Iris pigment epithelial cell (primary cell): ENCODE measurements at places on chromosomes 2 and 18.

GRCh38 chr18:62118328-62118727 lies 68.5 kb downstream of the PIGN start:
- DNase-seq, result peak; percentile 47

DNA sequence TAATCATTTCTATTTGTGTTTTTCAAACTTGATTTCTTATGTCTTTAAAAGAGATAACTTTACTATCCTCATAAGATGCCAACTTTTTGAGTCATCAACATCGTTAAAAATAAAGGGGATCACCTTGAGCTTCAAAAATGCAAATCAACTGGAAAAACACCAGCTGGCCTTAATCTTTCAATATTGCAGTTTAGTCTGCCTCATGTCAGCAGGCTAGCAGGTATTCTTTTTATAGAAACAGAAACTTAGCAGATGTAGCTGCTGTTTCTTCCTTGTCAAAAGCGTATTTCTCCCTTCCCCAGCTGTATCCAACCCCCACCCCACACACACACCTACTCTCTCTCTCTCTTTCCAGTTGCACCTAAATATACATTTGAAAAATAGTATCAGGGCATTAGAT lies 154.1 kb upstream of the ZNF804A start:
- no peak for DNase-seq

- no peak for DNase-seq
Measured at GRCh38 chr2:165645930-165646831, 147.9 kb downstream of the GALNT3 start.

- peak; percentile 67 for DNase-seq
Measured at GRCh38 chr2:12684471-12684936, 32.2 kb upstream of the TRIB2 start.

GRCh38 chr2:198476007-198476406 lies 671.6 kb downstream of the PLCL1 start:
- no peak for DNase-seq

GRCh38 chr2:72921088-72921851 lies 4.0 kb downstream of the EMX1 start:
- no peak for DNase-seq

- no peak for DNase-seq
Measured at GRCh38 chr2:101879466-101879865, 112.3 kb upstream of the IL1R2 start.

GRCh38 chr2:128980475-128980874 lies 661.8 kb upstream of the HS6ST1 start:
- DNase-seq, result no peak

- no peak for DNase-seq
Measured at GRCh38 chr2:19337202-19337601, 21.2 kb downstream of the OSR1 start.

DNA sequence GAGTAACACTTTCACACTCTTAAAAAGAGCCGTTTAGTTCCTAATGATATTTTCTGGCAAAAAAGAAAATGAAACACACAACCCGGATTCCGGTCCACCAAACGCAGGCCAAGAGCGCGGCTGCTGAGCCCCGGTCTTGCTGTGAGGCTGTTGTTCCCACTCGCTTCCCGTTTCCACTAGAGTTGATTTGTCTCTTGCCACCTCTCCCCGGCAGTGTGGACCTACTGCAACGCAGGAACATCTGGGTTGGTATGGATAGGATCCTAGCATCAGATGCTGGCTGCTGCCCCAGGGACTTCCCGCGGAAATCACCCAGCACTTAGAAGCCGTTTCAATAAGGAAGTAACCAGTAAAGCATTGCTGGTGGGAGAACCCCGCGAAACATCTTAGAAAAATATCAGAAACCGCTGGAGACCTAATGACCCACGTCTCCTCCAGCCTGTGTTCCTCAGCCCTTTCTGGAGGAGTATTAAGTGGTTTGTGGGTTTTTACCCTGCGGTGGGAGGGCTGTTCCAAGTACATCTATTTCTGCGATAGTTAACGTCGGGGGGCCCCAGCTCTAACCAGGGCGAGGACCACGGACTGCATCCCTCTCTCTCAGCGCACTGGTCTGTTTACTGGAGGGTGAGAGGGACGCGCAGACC lies 939 bp downstream of the DOCK10 start:
- peak; percentile 67 for DNase-seq

DNA sequence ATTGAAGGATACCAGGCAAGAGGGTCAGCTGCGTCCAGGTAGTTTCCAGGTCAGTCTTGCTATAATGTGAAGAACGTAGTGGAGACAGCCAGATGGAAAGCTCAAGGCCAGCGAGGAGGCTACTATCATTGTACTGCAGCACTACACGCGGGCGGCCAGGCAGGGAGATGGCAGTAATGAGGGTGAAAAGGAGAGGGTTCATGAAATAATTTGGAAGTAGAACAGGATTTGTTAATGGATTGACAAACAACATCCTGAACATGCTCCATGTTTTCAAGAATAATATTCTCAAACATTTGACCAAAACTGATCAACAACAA lies 17.1 kb downstream of the SPIRE1 start:
- DNase-seq, result no peak

- DNase-seq, result no peak
Measured at GRCh38 chr2:227473122-227473461, 1.1 kb downstream of the AGFG1 start.

DNA sequence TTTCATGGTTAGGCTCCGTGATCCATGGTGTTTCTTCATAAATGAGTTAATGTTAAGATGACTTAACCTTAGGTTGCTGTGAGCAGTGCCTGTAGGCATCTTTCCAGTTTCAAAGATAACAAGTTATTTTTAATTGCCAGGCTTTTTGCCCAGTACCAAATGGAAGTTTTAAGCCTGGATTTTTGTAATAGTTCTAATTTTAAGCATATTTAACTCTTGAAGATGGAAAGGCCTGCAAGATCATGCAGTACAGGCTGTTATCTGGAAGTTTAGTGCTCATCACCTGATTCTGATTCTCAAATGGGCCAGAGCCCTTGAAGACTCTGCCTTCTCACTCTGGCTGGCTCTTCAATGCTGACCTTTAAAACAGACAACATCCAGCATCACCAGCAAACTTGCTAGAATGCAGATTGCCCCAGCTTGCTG lies 141.3 kb downstream of the NCK2 start:
- peak; percentile 68 for DNase-seq

GRCh38 chr2:108323619-108324018 lies 34.9 kb downstream of the SULT1C2 start:
- DNase-seq, result peak; percentile 29

GRCh38 chr18:8754995-8755960 lies 49.9 kb downstream of the MTCL1 start:
- DNase-seq, result peak; percentile 86

GRCh38 chr2:47888581-47889280 lies 17.6 kb downstream of the FBXO11 start:
- peak; percentile 51 for DNase-seq

DNA sequence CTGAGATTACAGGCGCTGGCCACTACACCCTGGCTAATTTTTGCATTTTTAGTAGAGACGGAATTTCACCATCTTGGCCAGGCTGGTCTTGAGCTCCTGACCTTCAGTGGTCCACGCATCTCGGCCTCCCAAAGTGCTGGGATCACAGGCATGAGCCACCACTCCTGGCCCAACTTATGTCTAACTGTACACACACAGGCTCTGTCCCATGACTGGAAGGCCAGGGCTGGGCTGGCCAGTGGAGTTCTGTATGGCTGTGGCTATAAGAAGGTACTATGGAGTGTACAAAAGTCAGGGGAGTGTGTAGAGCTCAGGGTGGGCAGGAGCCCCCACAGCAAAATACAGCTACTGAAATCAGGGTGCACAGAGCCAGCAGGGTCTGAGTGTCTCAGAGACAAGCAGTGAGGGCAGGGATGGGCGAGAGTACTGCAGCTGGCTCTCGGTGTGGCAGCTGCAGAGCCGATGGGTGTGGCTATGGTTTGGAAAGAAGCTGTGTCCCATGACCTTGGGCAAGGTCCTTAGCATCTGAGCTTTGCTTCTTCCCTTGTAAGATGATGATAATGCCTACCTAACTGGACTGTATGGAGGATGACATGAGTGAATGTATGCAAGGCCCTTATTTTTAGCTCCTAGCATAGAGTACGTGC lies 10.4 kb upstream of the MSGN1 start:
- DNase-seq, result no peak

- peak; percentile 29 for DNase-seq
Measured at GRCh38 chr2:239369631-239370161, 31.1 kb downstream of the HDAC4 start.

- DNase-seq, result peak; percentile 55
Measured at GRCh38 chr2:233418761-233419546, 64.7 kb downstream of the DGKD start.

GRCh38 chr2:7899241-7899640 lies 782.6 kb upstream of the ID2 start:
- no peak for DNase-seq

DNA sequence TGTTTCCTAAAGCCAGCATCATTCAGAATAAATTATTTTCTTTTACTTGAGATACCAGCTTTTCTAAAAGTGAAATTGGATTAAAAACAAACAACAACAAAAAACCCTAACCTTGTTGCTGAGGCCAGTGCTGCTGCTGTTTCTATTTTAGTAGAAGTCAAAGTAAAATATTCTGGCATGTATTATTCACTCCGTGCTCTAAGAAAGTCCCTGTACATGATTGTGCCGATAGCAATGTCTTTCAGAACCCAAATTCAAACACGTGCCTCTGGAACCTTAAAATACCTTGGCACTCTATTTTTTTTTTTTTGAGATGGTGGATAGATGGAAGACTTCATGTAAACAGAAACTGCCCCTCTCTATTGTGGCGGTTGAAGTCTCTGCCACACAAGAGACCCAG lies 43.7 kb downstream of the TANC1 start:
- no peak for DNase-seq

GRCh38 chr2:166152064-166152463 lies 24.2 kb upstream of the SCN1A start:
- DNase-seq, result no peak

- peak; percentile 56 for DNase-seq
Measured at GRCh38 chr18:75477900-75478299, 50.4 kb upstream of the SMIM21 start.

GRCh38 chr2:33518200-33518599 lies 41.8 kb downstream of the RASGRP3 start:
- DNase-seq, result no peak

GRCh38 chr2:128362889-128363228 lies 44.2 kb upstream of the HS6ST1 start:
- DNase-seq, result peak; percentile 81

DNA sequence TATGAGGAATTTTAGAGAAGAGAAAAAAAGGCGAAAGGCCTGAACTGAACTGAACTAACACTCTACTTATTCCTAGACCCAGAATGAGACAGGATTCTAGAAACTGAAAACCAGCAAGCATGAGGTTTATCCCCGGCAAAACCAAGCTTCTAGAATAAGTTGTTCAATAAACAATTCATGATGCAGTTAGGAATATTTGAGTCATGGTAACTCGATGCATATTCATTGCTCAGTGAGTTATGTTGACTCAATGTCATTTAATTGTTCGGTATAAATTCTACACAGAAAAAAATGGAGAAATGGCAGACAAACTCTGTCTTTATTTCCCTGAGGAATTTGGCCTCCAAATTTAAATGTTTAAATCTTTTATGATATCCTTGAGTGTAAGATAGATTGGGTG lies 321.5 kb downstream of the SATB2 start:
- peak; percentile 6 for DNase-seq

GRCh38 chr2:212595036-212595654 lies 56.5 kb upstream of the ERBB4 start:
- peak; percentile 42 for DNase-seq

DNA sequence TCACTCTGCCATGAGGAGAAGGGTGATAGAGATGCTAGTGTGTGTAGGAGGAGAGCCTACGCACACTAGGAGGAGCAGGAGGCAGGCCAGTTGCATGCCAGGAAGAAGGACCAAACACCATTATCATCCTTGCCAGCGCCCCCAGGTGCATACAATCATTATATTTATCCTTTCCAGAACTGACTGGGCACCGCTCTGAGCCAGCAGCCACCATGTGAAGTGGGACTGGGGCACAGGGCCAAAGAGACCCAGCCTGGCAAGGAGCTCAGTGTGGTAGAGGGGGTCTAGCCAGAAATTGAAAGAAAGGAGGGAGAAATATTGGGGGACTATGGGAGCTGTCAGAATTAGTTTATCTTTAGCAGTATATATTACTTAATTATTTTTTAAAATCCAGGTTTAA lies 8.3 kb upstream of the GPR148 start:
- DNase-seq, result no peak

- DNase-seq, result no peak
Measured at GRCh38 chr2:176084611-176085119, 903 bp upstream of the EVX2 start.

- DNase-seq, result no peak
Measured at GRCh38 chr18:74248595-74248994, 43.2 kb downstream of the CYB5A start.

GRCh38 chr18:78105611-78106010 lies 856.0 kb downstream of the GALR1 start:
- no peak for DNase-seq

GRCh38 chr18:48358868-48359267 lies 50.3 kb downstream of the ZBTB7C start:
- DNase-seq, result no peak

DNA sequence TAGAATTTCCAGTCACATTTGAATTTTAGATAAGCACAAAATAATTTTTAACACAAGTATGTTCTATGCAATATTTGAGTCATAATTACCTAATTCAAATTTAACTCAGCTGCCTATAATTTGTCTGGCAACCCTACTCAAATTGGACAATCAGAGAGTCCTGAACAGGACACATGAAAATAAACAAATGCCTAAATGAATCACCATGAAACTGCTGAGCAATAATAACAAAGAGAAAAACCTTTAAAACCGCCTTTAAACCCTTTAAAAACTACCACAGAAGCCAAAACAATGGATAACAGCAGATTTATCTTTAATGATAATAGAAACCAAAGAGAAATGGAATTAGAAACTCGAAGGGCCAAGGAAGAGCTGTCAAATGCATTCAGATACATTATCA lies 39.5 kb downstream of the ARL4C start:
- DNase-seq, result peak; percentile 69

DNA sequence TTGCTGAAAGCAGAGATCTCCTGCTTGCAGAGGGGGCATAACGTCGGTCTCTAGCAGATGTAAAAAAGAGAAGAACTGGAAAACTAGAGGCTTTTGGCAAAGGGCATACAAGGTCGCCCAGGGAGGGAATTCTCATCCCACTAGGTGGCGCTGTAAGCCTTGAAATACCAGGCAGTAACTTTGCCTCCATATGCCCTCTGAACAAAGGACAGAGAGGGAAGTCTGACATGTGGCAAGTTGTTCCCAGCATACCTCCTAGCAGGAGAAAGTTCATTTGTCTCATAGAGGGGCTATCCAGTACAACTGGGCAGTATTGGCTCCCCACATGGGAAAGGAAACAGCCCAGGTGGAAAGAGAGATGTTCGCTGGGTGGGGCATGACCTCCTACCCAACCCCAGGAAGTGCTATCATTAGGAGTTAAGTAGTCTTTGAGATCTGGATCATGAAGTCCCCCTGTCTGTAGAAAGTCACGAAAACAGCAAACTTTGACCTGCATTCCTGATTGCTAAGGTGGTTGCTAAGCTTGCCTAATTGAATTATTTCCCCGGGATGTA lies 39.9 kb downstream of the STK17B start:
- DNase-seq, result peak; percentile 40

DNA sequence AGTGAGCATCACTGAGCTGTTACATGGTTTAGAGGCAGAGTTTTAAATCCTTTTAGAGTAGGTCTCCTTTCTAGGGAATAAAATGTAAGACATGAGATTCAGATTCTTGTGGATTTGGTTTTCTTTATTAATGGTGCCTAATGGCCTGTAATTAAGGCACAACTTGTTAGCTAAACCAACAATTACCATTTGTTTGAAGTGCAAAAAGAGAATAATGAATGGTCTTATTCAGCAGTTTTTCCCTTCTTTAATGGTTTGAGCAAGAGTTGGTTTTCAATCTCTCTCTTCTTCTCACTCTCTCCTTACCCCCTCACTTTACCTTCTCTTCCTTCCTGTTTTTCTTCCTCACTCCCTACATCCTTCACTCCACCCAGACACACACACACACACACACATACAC lies 312.2 kb upstream of the TRIB2 start:
- no peak for DNase-seq
